ENCODE measurements at places on chromosomes 6 and 20.

- DNase-seq = peak; percentile 50
Observed at GRCh38 chr6:13357551-13358075, 29.3 kb upstream of the TBC1D7 start.

GRCh38 chr6:158529629-158530028 is 30.3 kb upstream of the TMEM181 start:
- DNase-seq = no peak

DNA sequence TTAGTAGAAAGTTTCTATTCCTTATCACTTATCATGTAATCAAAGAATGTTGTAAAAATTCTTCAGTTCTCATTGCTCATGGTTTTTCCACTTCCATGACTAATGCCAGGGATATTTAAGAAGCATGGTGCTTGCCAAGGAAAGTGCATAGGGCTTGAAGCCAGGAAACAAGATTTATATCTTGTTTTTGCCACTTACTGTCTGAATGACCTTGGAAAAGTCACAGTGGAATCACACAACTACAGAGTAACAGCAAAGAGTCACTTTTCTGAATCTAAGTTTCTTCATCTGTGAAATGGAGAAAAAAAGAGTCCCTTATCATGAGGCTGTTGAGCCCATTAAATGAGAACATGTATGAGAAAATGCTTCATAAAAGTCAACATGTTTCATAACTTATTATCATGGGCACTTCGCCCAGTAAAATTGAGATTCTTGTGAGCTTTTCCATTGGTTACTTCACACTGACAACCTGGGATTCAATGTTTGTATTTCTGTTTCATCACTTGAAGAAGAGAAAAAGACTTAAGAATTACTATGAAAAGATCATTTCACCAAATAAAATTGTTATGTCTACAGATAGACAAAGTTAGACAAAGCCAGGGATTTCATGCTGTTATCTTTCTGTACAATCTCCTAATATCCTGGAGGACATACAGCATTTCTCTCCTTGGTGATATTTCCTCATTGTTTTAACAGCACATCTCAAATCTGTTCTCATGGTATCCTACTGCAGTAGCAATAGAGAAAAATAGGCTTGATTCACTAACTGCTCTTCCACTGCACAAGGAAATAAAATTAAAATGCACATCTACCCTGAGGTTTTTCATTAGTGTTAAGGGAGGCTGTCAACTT is 7.6 kb upstream of the BMP5 start:
- DNase-seq = peak; percentile 86

DNA sequence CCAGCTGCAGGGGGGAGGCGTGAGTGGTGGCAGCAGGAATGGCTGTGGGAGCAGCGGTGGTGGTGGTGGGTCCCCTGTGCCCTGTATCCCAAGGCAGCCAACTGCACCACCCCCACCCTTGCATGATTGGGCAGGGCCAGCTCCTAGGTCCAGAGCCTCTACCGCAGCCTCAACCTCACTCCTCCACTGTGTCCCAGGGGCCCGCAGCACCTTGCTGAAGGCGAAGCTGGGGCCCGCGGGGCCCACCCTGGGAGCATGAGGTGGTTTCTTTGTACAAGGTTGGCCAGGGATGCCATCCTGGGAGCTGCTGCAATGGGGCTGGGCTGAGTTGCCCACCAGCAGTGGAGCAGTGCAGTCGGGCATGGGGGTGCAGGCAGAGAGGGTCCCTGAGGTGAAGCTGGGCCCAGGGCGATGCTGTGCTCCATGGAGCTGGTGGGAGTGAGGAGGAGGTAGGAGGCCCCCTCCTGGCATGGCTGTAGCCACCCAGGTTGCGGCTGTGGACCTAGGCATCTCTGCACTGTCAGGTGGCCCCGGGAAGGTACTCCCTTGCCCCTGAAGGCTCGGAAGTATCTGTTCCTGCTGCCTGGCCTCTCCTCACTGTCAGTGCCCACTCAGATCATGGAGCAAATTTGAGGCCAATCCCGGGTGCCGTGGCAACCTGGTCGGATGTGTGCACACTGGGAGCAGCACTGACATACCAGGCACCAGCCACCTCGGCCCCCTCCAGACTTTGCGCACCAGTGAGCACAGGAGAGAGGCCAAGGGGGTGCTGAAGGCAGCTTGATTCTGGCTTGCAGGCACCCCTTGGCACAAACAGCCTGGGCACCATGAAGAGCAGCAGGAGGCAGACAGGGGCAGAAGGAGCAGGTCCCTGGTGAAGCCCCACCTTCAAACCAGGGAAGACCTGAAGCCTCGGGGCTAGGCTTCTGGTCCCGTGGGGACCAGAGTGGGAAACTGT is 60.2 kb upstream of the L3MBTL3 start:
- no peak for DNase-seq

DNA sequence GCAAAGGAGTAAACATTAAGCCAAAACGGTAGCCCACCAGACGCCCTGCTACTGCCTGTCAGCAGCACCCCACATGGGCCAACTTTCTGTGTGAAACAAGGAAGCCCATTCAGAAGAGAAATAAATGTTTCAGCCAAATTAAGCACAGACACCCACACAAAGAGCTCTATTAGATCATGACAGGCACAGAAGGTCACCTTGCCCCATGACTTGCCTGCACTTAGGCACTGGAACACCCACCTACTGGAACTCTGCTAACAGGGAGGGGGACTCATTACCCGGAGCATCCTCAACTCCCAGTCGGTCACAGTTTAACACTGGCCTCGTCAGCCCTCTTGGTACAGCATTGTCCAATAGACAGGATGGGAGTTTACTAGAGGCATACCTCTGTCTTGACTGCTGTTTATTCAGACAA is 31.8 kb downstream of the GFOD1 start:
- DNase-seq = no peak

- DNase-seq = peak; percentile 61
Observed at GRCh38 chr6:15389765-15390723, 144.2 kb downstream of the JARID2 start.

DNA sequence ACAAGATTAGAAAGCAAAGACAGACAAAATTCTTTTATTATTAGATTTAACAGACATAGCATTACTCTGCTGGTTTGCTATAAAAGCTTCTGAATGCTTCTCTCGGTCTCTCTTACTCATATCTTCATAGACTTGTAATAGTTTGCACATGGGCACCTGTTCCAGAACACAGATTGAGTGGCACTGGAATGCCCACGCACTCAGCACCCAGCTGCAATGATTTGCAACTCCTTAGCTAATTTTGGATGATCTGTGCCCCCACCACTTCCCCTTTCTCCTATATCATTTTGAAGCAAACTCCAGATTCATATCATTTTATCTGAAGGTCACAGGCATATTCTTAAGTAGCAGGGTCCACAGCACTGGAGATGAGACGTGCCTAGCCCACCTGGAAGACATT is 148.8 kb downstream of the CFAP61 start:
- DNase-seq = no peak

DNA sequence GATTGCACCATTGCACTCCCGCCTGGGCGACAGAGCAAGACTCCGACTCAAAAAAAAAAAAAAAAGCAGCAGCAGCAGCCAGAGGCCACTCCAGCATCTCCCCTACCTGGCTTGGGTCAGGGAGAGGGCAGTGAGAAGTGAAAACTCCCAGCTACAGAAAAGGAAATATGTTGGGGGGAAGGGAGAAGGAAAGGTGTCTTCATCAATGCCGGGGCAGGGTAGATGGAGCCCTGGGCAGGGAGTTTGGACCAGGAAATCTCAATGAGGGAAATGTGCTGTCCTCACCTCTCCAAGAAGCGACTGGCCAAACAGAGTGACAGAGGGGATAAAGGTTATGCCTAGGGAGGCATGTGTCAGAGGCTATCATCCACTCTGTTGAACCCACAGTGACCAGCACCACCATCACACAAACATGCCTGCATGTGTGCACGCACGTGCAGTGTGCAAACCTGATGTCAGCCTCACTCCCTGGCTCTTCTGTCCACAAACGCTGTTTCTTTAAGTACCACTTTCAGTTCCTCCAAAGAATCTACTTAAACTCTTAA is 887 bp upstream of the AIF1 start:
- no peak for DNase-seq

DNA sequence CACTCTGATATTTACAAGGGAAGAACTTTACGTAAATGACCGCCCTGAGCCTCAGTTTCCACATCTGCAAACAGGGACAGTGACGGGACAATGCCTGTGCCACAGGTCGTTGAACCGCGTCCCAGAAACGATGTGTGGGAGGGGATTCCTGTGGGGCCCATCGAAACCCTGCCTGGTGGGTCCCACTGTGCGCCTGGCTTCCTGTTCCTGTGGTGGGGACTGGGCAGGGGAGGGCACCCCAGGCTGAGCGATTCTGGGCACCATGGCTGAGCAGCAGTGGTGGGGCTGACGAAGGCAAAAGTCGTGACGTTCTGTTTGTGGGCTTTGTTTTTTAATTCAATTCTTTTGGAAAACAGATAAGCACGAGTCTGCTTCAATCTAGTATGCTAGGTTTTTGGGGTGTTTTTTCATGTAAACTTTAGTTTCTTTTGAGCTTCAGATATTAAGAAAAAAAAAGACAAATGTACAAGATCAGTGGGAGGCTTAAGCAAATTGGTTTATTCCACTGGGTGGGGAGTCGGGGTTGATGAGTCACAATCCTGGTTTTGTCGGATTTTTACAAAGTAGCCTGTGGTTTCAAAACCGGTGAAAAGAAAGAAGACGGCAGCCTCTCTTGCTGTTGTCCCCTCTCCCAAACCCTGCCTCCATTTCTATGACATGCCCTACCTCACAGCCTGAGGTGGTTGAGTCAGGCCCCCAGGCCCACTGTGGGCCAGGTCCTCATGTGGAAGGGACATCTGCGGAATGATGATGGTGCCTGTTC is 40.4 kb downstream of the GNAS-AS1 start:
- peak; percentile 46 for DNase-seq

- peak; percentile 47 for DNase-seq
Observed at GRCh38 chr6:22271081-22271480, 25.8 kb downstream of the PRL start.
